ENCODE measurements at places on chromosomes 5 and 9.
A peak's percentile ranks its signal among the peaks of the same experiment; 100 is the strongest.

GRCh38 chr5:18745988-18746615, 1111.8 kb downstream of the TAF11L14 start:
- DNase-seq, result peak; percentile 11

DNA sequence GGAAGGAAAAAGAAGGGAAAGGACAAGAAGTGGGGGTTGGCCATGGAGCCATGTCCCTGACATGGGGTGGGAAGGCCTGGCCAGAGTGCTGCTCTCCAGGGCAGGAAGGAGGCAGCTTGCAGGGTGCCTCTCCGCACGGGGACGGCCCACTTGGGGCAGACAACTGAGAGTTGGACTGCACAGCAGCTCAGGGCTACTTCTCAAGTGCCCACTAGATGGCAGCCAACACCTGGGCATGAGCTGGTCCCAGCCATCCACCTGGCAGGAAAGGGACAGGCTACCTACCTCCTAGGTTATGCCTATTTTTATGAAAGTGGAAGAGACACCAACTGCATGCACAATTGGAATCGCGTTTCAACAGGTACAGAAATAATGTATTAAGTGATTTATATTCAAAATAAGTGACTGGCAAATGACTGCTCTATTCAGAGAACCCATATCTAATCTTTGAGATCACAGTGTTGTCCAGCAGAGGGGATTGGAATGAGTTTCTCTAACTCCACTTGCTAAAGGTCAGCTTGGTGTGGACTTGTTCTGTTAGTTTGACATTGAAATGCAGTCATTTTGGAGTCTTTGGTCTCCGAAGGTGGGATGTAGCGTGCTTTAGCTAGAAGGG, 113.4 kb downstream of the SYK start:
- peak; percentile 41 for DNase-seq

GRCh38 chr9:111023128-111023527, 15.1 kb downstream of the LPAR1 start:
- DNase-seq, result no peak

- no peak for DNase-seq
These were observed 325.3 kb upstream of the GRAMD2B start for GRCh38 chr5:126097876-126098275.

- DNase-seq, result no peak
These were observed 23.4 kb downstream of the GLT6D1 start for GRCh38 chr9:135615666-135616618.

- no peak for DNase-seq
These were observed 328.8 kb downstream of the PRELID2 start for GRCh38 chr5:145506185-145506850.

GRCh38 chr9:130659699-130660248, 4.6 kb upstream of the PRDM12 start:
- no peak for DNase-seq

GRCh38 chr5:103620851-103621547, 58.4 kb upstream of the NUDT12 start:
- DNase-seq, result no peak

GRCh38 chr9:95509851-95510708, 6.7 kb downstream of the PTCH1 start:
- no peak for DNase-seq

DNA sequence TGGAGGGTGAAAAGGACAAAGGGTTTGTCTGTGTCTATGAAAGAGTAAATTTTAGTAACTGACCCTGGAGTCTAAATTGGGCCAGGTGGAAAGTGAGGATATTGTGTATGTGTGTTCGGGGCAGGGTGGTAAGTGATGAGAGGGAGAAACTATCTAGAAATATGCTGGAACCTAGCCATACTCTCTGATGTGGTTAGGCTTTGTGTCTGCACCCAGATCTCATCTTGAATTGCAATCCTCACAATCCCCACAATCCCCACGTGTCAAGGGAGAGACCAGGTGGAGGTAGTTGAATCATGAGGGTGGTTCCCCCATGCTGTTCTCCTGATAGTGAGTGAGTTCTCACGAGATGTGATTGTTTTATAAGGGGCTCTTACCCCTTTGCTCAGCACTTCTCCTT, 60.6 kb downstream of the COMMD10 start:
- DNase-seq, result no peak

- DNase-seq, result peak; percentile 77
These were observed 58.0 kb downstream of the RAD23B start for GRCh38 chr9:107340920-107341632.

GRCh38 chr9:136193127-136193890, 11.6 kb downstream of the LHX3 start:
- DNase-seq, result no peak

GRCh38 chr9:116432051-116432450, 255.1 kb upstream of the TRIM32 start:
- no peak for DNase-seq

GRCh38 chr5:142319105-142319504, 5.7 kb downstream of the SPRY4 start:
- DNase-seq, result no peak

DNA sequence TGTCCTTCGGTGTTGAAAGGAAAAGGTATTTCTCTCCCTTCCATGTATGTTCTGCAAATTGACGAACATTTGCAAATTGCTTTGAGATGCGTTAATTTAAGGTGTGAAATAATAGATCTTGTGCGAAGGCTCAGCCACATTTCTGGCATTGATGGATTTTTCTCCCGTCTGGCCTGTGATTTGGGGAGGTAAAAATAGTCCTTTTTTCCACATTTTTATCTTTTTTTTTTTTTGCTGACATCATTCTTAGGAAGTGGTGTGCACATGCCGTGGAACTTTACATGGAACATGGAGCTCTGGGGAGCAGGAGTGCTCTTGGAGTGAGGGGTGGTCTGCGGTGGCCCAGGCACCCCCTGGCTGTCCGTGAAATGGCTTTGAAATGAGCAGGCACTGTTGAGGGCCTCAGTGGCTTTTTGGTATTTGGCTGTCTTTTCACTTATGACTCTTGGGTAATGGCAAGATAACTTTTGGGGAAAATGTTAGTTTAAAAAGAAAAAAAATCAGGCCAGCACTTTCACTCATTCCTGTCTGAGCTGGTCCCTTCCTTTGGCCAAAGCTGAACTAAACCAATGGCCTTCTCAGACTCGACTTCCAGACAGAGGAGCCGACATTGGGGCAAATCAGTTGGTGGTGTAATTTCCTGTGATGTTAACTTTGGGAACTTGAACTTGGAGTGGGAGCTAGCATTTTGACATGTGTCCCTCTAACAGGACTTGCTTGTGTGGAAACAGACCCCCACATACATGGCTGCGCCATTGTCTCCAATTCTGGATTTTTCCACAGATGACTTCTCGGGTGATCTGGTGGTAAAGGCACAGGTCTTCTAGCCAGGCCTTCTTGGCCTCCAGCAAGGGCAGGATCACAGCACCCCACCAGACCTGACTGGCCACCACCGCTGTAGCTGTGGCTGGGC, 4.2 kb downstream of the NEK6 start:
- no peak for DNase-seq

DNA sequence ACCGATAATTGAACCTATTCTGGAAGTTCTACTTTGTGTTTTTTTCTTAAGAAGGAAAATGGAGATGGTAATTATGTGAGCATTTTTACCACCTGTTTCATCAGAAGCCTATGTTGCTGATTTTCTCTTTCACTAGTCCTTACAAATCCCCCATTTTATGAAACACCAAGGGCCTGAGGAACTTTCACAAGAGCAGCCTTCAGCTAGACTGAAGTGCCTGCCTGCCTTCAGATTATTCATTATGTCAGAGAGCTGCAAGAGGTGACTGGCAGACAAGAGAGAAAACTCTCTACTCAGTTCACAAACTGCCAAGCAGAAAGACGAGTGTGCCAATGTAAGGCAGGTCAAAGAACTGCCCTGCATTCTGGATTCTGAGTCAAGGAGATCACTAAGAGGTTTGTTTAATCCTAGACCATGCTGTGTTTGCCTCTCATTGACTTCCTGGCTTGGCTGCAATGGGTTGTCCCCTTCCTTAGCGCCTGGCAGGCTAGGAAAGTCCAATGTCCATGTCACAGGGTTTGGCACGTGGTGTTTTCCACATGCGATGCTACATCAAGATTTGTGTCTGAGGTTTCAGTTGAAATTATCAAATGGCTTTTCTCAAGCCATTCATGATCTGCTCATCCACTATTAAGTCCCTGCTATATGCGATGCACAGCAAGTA, 143.3 kb downstream of the CDC42SE2 start:
- DNase-seq, result no peak

DNA sequence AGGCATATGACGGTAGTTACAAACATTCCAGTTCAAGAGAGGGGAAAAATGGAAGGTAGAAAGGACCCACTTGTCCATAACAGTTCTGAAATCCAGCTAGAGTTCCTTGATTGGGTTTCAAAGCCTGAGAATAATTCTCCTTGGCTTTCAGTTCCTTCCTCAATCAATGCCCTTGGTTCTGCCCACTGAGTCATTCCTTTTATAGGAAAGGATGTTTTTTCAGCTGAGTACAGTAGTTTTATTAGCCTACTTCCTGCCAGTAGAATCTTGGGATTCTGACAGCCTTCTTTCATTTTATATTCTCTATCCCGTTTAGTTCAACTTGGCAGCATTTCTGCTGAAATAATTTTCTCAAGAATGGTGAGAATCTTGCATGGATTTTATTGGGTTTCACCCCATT, 386.9 kb upstream of the SMC2 start:
- DNase-seq, result no peak

GRCh38 chr5:92364986-92365550, 982.0 kb upstream of the ARRDC3 start:
- DNase-seq, result no peak

DNA sequence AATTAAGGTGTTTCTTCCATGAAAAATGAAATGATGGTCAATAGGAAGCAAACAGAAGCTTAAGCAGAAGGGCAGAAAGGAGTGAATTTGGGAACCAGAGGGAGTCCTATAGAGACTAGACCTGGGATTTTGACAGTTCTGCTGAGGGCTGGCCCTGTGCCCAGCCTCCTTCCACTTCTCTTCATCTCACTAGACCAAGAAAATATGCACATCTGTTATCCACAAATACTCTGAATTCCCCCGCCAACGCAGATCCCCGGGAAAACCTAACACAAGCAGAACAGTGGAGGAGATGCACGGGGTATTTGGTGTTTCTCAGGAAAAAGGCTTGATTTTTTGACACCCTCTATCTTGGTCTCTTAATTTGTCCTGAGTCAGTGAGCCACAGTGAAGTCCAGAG, 22.7 kb downstream of the GRIA1 start:
- no peak for DNase-seq

- no peak for DNase-seq
These were observed 1.2 kb downstream of the ZBTB5 start for GRCh38 chr9:37464006-37464405.

- DNase-seq, result no peak
These were observed 57.7 kb upstream of the EGFL7 start for GRCh38 chr9:136604823-136605525.

DNA sequence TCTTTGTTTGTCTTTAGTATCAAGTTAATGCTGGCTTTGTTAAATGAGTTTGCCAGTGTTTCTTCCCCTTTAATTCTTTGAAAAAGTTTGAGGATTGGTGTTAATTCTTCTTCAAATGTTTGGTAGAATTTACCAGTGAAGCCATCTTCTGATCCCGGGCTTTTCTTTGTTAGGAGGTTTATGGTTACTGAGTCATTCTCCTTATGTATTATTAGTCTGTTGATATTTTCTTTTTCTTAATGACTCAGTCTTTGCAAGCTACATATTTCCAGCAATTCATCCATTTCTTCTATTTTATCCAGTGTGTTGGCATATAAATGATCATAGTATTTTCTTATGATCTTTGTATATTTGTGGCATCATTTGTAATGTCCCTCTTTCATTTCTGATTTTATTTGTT, 74.5 kb upstream of the SPINK5 start:
- no peak for DNase-seq

GRCh38 chr9:21153336-21154017, 11.8 kb upstream of the IFNW1 start:
- DNase-seq, result no peak

GRCh38 chr9:107635803-107636174, 146.2 kb upstream of the KLF4 start:
- no peak for DNase-seq

- DNase-seq, result no peak
These were observed 1.5 kb downstream of the CTNNA1 start for GRCh38 chr5:138754699-138755057.

DNA sequence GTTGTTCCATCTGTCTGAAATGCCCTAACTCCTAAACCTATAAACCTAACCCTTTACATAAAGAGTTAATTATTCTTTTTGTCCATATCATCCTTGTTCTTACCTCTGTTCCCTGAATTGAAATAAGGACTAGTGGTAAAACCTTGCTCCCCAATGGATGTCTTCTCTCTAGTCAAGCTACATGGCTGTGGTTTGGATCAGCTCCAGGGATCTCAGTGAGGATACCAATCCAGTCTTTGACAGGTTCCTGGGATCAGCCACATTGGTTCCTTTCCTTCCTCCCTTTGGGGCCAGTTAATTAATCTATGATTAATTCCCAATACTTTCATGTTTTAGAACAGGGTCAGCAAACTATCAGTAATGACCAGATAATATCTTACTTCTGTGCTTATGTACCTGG, 151.6 kb downstream of the SIL1 start:
- DNase-seq, result no peak

DNA sequence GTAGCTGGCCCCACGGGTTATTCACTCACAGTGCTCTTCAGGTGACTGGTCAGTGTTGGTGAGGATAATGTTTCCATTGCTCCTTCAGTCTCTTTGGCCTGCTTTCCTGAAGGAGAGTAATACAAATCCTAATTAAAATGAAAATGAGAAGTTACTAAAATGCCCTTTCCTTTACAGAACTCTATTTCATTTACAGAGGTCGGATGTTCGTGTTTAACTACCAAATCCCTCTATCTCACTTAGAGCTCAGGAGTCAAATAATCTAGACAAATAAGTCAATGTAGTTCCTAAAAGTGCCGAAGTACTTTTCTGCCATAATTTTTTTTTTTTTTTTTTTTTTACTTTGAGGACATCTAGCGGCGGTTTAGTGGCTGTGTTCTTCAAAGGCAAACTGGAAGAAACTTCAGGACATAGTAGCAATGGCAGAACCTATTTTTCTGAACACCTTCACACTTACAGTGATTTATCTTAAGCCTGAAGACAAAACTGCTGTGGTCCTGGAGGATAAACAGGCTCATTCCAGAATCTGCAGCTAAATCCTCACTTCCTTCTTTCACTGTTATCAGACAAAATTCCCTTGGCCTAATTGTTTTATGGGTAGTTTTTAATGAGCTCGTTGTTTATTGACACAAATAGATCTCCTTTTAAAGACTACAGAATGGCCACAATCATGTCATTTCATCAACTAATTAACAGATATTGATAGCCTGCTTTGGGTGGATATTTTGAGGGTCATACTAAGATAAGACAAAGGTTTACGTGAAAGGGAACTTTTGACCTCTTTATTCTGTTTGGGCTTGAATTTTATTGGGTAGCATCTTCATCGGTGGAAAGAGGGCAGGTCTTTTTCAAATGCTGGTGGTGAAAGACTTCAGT, 207.6 kb upstream of the DMRTA1 start:
- DNase-seq, result no peak
